ENCODE measurements at places on chromosomes 6 and 20.
A peak's percentile ranks its signal among the peaks of the same experiment; 100 is the strongest.

- peak; percentile 78 for DNase-seq
Observed at GRCh38 chr20:362271-363254, 15.7 kb downstream of the NRSN2 start.

- no peak for DNase-seq
Observed at GRCh38 chr20:43746344-43747137, 19.7 kb upstream of the GTSF1L start.

DNA sequence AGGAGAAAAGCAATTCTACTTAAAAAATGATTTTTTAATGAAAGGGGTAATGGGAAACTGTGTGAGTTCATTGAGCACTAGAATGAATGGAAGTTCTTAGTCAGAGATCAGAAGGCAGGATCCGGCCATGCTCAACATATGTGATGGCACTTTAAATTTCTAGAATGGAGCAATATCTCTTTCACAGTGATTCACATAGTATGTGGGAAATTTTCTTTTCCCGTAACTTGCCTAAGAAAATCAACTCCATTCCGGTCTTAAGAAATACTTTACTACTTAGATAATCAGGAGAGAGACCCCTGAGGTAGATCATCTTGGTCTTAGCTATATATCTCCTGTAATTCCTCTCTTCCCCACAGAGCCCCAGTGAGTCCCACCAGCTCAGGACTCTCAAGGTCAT is 131.8 kb downstream of the SCML4 start:
- DNase-seq = no peak

DNA sequence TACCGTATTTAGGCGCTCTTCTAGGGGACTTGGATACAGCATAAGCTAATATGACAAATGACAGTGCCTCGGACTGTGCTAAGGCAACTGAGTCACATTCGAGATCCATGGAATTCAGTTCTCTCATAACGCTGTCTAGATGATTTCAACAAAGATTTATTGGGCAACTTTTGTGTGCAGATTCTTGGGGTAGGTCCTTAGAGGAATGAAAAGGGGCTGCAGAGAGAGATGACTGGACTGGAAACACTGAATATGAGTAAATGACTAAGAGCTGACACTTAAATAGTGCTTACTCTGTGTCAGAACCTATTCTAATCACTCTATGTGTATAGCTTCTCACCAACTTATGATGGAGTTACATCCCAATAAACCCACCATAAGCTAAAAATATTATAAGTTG is 36.4 kb upstream of the MARCKS start:
- DNase-seq = no peak

DNA sequence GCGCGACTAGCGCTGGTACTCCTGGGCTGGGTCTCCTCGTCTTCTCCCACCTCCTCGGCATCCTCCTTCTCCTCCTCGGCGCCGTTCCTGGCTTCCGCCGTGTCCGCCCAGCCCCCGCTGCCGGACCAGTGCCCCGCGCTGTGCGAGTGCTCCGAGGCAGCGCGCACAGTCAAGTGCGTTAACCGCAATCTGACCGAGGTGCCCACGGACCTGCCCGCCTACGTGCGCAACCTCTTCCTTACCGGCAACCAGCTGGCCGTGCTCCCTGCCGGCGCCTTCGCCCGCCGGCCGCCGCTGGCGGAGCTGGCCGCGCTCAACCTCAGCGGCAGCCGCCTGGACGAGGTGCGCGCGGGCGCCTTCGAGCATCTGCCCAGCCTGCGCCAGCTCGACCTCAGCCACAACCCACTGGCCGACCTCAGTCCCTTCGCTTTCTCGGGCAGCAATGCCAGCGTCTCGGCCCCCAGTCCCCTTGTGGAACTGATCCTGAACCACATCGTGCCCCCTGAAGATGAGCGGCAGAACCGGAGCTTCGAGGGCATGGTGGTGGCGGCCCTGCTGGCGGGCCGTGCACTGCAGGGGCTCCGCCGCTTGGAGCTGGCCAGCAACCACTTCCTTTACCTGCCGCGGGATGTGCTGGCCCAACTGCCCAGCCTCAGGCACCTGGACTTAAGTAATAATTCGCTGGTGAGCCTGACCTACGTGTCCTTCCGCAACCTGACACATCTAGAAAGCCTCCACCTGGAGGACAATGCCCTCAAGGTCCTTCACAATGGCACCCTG is 1.6 kb downstream of the TPBG start:
- DNase-seq = peak; percentile 11
